ENCODE measurements at places on chromosomes 11 and 22. TPM values are rescaled to one million over a fixed set of nuclear protein-coding genes. Genes with fewer than 3 reads are reported as not detected.
A peak's percentile ranks its signal among the peaks of the same experiment; 100 is the strongest.

The TEF gene
- total RNA-seq, result 28.4 TPM

The FZD4 gene
- 18.2 TPM for total RNA-seq

The TBX1 gene
- total RNA-seq, result 3.9 TPM

The GRM5 gene
- 0.06 TPM for total RNA-seq

The SVIP gene
- 34.8 TPM for total RNA-seq

The FAM180B gene
- total RNA-seq, result 0.14 TPM

The ANO1 gene
- 228 TPM for total RNA-seq

- peak; percentile 32 for DNase-seq
These were observed 58.1 kb upstream of the BARX2 start for GRCh38 chr11:129317571-129317970.

- no peak for DNase-seq
These were observed 407.3 kb downstream of the TBC1D22A start for GRCh38 chr22:47169801-47170140.

GRCh38 chr11:95231881-95232605 is 1.0 kb upstream of the SESN3 start:
- peak; percentile 84 for DNase-seq

- no peak for DNase-seq
These were observed 13.6 kb downstream of the TP53I11 start for GRCh38 chr11:44936951-44937543.

- DNase-seq, result peak; percentile 37
These were observed 5.5 kb downstream of the B3GNT6 start for GRCh38 chr11:77039491-77040400.

GRCh38 chr11:120674542-120674941 is 163.0 kb downstream of the GRIK4 start:
- DNase-seq, result no peak

DNA sequence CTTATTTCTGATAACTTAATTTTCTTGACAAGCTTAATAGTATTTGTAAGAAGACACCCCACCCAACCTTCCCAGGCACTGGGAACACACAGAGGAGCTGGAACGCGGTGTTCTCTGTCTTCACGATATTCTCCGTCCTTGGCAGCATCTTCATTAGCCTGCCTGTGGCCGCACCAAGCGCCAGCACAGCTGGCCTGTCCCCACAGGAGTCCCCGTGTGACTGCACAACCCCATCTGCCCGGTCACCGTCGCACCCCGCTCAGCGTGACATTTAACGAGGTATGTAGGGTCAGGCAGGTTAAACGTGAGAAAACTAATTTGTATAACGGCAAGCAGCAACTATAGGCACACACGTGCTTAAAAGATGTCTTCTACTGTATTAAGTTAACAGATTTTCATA is 293.3 kb downstream of the BRD1 start:
- no peak for DNase-seq

GRCh38 chr22:24504956-24505736 is 10.0 kb downstream of the UPB1 start:
- DNase-seq, result no peak

DNA sequence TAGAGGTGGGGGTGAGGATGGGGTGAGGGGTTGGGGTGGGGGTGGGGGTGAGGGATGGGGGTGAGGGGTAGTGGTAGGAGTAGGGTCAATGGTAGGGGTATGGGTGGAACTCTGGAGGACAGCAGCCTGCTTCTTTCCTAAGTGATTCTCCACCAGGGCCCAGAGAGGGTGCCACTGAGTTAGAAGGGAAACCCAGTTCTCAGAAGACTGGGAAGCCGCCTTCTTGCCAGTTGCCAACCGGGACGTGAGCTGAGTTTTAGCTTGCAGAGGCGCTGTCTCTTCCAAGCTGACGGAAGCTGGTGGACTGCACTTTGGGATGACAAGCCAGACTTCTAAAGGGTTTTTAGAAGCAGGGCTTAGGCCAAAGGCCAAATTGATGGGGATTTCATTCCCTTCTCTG is 104.4 kb downstream of the NAT10 start:
- no peak for DNase-seq

DNA sequence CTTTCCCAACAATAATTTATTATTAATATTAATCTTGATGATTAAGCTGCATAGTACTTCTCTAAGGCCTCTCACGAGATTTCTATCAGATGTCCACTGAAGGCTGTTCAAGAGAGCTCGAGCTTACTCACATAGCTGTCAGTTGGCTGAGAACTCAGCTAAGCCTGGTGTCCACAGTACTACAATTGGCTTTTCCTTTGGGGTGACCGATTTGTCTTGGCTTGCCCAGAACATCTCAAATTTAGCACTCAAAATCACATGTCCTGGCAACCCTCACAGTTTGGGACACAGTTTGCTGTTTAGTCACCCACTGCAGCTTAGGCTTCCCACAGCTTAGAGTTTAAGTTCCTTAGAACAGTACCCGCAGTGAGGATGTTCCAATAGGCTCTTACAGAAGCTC is 96.5 kb downstream of the LUZP2 start:
- no peak for DNase-seq

DNA sequence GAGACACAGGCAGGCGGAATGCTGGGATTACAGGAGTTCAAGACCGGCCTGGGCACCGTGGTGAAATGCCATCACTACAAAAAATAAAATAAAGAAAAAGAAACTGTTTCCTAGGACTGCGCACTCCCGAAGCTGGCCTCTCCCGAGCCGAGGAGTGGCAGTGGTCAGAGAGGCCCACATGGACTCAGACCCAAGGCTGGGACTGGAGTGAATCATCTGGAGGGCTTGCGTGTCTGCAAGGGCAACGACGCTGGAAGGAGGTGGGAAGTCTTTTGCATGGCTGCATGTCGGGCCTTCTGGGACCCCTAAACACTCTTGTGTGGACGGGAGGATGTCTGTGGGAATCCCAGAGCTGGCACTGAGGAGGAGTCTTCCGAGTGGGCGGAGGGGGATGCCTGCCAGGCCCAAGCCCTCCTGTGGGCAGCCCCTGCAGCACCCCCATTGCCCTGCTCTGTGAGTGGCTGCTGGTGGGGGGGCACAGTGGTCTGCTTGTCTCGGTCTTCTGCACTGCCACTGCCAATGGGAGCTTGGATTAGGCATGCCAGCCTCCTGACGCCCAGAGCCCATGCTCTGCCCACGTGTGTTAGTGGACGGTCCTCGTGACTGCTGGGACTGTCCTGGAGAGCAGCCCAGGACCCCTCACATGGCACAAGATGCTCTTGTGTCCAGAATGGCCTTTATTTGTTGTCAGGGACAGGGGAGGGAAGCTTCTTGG is 1.8 kb upstream of the AP2A2 start:
- no peak for DNase-seq

DNA sequence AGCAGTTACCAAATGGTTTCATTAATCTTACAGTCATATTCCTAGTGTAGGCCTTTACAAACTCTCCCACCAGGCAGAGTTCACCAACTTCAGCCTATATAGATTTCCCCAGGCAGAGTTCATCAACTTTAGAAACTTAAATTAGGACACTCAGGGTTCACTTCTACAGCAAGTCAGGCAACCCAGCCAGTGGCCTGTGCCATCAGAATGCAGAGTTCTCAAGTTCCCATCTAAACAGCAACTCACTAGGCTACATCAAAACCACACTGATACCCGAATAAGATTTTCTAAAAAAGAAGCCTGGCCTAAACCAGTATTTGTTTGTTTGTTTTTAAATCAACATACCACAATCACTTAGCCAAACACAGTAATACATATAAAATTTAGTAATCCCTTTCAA is 33.7 kb downstream of the PICALM start:
- DNase-seq, result no peak

DNA sequence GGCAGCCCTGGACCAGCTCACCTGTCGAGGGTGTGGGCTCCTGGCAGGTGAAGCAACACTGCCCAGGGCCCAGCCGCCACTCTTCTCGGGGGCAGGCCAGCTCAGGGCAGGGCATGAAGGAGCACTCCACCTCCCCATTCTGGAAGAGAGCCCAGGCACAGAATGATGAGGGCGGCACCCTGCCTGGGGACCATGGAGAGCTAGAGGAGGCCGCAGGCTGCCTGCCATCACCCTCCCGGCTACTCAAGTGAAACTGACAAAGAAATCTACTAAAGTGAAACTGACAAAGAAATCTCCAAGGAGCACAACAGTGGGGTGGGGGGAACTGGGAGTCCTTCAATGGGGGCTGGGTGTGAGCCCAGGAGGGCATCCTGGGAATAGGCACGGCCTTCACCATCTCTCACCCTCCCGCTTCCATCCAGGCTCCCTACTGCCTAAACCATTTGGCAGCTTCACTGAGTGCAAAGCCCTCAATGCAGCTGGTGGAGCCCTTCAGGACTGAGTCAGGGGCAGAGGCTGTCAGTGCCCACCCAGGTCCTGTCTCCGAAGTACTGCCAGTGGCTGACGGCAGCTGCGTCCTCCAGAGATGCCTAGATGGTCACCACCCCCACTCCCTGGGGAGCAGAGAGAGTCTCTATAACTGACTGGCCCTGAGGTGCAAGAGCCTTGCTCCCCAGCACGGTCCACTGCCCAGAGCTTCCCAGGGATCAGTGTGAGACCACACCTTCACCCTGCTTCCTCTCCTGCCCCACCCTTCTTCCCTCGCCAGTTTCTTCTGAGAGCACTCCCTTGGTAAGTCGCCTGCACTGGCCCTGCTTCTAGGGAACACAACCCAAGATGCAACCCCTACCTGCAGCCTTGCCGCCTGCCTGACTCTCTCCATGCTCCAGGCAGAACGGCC is 21.7 kb downstream of the VWCE start:
- DNase-seq, result no peak

DNA sequence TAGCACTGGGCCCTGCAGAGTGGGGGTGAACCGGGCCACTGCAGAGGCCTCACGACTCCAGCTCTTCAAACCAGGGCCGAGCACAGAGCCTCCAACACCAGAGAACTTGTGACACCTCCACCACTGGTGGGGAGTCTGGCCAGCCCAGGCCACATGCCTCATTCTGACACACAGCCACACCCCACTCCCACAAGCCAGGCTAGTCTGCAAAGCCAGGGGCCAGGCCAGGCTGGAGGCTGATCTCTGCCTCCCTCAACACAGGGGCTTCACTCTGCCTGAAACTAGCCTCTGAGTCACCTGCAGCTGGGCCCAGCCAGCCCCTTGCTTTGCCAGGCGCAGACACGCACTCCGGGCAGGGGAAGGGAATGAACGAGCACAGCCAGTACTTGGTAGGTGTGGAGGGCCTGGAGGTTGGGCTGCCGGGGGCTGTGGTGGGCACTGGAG is 102.9 kb downstream of the MED15 start:
- DNase-seq, result no peak

- DNase-seq, result peak; percentile 80
These were observed at the start of gene OAF for GRCh38 chr11:120210626-120211521. TSS of gene OAF (plus strand) at chr11:120211032. CDS start at chr11:120211280, 248 bp downstream.

GRCh38 chr22:45843031-45843430 is 133.9 kb downstream of the WNT7B start:
- DNase-seq, result no peak

- DNase-seq, result no peak
These were observed 66.5 kb downstream of the ARHGAP42 start for GRCh38 chr11:100753571-100753970.

DNA sequence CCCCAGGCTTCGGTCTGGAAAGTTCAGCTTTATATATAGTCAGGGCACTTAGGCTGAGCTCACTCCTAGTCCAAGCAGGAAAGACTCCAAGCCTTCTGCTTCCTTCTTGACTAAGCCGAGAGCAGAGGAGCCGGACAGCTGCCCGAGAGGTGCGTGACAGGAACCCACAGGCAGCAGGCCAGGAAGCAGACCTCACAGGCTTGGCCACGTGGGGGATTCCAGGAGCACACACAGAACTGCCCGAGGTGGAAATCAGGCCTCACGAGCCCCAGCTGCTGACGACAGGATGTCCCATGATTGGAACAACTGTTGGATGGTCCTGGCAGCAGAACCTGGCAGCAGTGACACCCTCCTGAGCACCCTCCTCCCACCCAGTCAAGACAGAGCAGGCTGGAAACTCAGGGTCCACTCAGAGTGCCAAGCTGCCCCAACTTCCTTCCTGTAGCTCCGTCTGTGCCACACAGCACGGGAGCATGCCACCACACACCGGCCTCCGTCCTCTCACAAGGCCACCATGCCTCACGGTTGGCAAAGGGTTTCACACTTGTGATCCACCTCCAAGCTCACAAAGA is 5.4 kb downstream of the PLA2G6 start:
- peak; percentile 90 for DNase-seq

GRCh38 chr22:42022162-42022847 is 23.7 kb downstream of the WBP2NL start:
- no peak for DNase-seq

DNA sequence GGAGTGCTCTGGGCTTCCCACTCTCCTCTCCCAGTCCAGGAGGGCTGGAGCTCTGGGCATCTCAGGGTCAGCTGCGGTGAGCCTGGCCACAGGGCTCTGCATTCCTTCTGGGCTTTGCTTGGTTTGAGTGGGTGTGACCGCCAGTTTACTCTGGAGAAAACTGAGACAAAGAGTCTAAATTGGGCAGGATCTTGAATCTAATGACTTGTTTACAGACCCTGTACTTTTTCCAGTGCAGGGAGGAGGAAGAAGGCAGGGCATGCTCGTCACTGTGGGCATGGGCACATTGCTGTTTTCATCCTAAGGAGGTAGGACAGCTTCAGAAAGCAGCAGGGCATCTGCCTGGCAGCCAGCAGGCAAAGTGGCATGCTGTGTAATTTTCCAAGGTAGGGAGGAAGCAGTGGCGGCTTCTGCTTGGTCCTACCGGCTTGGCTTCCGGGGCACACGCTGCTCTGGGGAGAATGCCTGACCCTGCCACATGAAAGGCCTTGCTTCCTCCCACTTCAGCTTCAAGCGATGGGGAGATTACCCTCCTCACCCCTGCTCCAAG is 22.9 kb downstream of the FLI1 start:
- no peak for DNase-seq

DNA sequence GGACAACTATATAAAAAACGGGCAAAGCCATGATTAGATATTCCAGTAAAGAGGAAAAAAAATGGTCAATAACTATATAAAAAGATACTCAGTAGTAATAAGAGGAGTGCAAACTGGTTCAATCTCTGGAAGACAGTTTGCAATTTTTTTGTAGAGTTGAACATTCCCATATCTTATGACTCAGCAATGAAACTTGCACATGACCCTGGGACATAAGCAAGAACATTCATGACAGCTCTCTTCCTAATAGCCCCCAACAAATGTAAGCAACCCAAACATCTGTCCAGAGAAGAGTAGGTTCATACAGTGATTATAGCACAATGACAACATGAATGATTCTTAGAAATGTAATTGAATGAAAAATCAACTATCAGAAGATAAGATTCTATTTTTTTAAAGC is 21.8 kb upstream of the CSF2RB start:
- no peak for DNase-seq

GRCh38 chr22:44963832-44964721 is 45.7 kb downstream of the PHF21B start:
- DNase-seq, result no peak

GRCh38 chr22:44192098-44192815 is 11.5 kb downstream of the PARVG start:
- DNase-seq, result no peak

DNA sequence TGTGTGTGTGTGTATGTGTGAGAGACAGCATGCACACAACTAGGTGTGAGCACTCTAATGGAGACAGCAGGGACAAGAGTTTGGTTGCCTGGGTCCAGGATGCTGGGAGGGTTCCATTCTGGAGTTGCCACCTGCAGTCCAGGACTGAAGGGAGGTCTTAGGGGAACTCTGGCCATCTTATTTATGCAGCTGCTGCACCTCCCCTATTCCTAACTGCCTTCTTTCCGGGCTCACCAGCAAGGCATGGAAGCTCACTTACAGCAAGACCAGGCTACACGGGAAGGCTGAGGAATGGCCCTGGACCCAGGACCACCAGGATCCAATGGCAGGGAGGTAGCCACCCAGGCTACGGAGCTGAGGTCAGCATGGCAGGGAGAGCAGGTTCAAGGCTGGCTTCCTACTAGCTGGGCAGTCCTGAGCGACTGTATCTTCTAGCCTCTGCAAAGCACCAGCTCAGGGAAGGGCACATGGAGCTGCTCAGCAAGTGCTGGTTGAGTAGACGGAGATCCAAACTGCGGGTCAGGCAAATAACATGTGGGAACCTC is 42.2 kb upstream of the B3GAT1 start:
- no peak for DNase-seq

Measured in mucosa of gallbladder (tissue), 1 donor.